ENCODE measurements at places on chromosomes 16 and 17. TPM values are rescaled to one million over a fixed set of nuclear protein-coding genes. Genes with fewer than 3 reads are reported as not detected.

- no peak for DNase-seq
Measured at GRCh38 chr16:65185241-65185778, 63.4 kb upstream of the CDH11 start.

DNA sequence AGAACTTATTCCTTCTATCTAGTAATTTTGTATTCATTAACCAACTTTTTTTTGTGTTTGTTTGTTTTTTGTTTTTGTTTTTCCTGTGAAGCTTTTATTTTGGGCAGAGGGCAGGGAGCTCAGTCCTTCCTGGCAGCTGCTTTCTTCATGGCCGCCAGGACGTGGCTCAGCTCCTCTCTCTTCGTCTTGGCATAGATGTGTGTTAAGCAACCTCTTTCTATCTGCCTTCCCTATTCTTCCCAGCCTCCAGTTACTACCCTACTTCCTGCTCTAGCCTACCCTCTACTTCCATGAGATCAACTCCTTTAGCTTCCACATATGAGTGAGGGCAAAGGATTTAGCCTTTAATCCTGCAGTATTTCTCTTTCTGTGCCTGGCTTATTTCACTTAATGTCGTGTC is 8.2 kb upstream of the BRD7 start:
- DNase-seq, result no peak

- DNase-seq, result no peak
Measured at GRCh38 chr17:52143542-52143941, 15.0 kb downstream of the CA10 start.

DNA sequence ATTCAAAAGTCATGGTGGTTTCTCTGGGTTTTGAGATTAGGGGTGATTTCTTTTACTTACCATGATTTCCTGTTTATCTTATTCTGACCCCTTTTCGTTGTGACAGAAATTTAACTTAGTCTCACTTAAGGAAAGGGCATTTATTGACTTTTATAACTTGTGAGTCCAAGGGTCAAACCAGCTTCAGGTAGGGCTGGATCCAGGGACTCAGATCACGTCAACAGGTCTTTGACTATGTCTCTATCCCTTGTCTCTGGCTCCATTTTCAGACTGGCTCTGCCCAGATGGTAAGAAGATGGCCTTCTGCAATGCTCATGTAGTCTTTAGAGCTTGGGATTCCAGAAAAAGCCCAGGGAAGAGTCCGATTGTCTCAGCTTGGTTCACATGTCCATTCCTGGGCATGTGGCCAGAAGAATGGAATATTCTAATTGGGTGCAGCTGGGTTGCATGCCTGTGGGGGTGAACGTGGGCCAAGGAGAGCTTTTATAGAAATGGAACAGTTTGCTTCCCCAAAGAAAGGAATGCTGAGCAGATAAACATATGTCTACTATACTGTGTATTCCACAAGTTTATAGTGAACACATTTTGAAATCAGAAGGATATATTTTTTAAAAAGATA is 13.4 kb downstream of the USP43 start:
- DNase-seq, result no peak

GRCh38 chr16:59478838-59479237 is 744.7 kb upstream of the GOT2 start:
- DNase-seq, result peak; percentile 41

GRCh38 chr17:58302919-58303585 is 22.3 kb upstream of the MPO start:
- no peak for DNase-seq

- DNase-seq, result no peak
Measured at GRCh38 chr17:2366747-2367494, 29.6 kb downstream of the SGSM2 start.

- no peak for DNase-seq
Measured at GRCh38 chr16:5349670-5350517, 252.3 kb upstream of the EEF2KMT start.

GRCh38 chr17:5630434-5630833 is 46.1 kb upstream of the NLRP1 start:
- peak; percentile 22 for DNase-seq

DNA sequence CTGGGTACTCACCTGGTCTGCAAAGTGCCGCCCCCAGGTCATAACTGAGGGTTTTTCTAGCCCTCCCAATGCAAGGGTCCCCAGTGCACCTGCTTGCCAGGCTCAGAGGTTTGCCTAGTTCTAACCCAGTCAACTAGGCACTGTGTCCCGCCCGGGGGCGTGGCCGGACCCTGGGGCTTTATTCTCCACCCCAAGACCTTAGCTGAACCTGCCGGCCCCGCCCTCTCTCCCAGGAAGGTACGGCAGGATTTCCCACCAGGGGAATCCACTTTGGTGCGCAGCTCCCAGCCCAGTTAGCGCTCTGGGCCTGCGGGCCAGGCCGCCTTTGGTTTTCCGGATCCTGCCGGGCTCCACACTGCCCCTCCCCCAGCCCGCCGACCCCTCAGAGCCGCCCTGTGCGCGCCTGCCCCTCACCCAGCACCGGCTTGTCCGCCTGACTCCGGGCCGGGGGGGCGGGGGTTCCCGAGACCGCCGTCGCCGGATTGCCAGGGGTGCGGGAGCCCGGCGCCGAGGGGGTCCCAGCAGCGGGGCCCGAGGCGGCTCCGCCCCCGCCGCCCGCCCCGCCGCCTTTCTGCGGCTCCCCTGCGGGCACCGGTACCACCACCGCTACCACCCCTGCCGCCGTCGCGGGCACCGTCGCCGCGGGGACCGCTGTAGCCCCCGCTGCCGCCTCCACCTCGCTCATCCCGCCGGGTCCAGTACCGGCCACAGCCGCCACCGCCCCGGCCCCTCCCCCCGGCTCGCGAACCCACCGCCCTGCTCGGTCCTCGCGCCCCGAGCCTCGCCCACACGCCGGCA is 424 bp downstream of the YBX2 start:
- DNase-seq, result no peak

GRCh38 chr17:27879987-27880608 is 13.1 kb downstream of the LYRM9 start:
- DNase-seq, result peak; percentile 17

BAIAP3 gene
- 0.46 TPM for total RNA-seq

Measured in pulmonary artery endothelial cell (primary cell).